GM04504 (cell line): ENCODE measurements at places on chromosomes 2 and 18.

- DNase-seq = no peak
Observed at GRCh38 chr18:60471652-60472051, 99.1 kb upstream of the MC4R start.

GRCh38 chr2:152387041-152387440 is 52.1 kb downstream of the FMNL2 start:
- no peak for DNase-seq

DNA sequence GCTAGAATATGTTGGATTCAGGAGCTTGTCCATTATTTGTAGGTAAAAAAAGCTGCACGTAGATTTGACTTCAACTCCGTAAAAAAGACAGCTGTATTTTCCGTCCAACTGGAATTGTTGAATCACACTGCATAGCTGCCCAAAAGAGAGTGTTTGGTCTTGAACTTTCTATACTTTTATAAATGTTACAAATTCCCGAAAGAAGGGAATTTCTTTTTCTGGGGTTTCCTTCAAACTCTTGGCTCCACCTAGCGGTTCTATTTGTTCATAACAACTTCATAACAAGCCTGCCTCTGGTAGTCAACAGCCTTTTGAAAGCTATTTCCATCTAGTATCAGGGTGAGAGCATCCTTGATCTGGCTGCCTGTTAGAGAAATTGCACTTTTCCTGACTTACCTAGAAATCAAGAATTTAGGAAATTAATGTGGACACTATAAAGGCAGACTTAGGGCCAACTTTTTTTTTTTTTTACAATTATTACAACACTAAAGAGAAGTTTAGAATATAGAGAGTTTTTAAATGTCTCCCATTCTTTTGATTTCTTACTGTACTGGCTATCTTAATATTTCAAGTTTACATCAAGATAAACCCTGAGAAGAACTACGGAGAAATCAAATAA is 48.1 kb downstream of the TMEM185B start:
- peak; percentile 40 for DNase-seq

DNA sequence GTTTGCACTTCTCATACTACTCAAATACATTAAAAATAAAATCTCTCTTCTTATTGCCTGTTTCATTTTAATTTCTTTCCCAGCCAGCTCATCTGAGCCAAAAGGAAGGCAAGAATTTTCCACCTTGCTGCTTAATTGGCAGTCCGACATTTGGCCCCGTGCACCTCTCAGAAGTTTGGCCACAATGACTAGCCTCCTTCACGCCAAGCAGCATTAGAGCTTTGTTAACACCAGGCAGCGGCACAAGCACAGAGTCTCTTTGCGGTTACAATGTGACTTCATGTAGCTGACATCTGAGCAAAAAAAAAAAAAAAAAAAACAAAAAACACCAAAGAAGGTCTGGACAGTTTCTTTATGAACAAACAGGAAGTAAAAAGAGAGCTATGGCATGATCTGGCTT is 248.9 kb downstream of the OSR1 start:
- no peak for DNase-seq

DNA sequence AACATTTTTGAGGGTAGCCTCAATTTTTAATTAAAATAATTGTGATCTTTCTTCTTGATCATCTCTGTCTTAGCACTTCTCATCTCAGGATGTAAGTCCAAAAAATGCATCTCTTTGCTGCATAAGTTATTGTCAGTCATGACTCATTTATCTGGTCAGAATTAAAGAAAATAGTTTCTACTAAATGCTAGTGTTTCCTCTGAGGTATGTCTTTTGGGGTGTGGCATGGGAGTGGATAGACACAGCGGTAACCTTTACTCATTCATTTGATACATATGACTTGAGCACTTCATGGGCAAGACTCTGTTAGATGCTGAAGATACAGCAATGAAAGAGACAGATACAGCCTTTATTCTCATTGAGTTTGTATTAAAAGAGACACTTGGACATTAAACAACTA is 284.7 kb downstream of the IRS1 start:
- no peak for DNase-seq

- no peak for DNase-seq
Observed at GRCh38 chr2:117961201-117961600, 52.7 kb downstream of the CCDC93 start.

DNA sequence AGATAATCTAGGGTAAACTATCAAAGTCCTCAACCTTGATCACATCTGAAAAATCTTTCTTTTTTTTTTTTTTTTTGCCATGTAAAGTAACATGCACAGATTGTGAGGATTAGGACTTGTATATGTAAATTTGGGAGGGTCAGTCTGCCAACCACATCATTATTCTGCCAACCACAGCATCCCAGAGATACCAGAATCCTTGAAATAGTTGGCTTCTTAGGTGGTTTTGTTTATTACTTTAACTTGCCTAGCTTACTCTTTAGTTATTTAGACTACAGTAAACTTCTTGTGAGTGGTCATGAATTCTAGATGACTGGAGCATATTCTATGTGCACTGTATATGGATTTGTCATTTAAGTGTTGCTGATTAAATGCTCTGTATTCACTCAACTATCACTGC is 242.1 kb upstream of the RBMS1 start:
- DNase-seq = no peak

- no peak for DNase-seq
Observed at GRCh38 chr2:62665446-62665845, 40.1 kb upstream of the EHBP1 start.

DNA sequence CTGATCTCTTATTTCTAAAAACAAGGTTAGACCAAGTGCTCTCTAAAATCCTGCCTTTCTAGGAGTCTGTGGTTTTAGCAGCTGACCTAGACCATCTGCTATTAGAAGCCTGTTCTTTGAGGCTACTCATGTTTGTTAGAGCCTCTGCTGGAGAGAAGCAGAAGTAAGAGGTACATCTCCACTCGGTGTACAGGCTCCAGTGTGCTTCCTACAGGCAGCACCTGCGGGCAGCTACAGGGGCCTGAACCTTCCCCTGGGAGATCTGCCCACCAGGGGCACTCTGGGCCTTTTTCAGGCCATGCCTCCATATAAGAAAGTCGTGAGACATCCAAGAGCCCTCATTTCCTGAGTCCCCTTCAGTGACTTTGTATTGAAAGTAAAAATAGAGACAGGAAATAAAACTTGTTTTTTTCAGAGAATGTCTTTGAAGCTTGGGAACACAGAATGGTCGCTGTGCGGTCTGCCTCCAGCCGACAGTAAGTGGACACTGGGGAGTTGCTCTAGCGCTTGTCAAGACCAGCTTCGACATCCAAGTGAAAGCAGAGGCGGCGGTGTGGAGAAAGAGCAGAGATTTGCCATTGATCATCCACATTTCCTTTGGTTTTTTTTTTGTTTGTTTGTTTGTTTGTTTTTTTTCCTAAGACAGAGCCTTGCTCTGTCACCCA is 31.7 kb downstream of the ONECUT2 start:
- DNase-seq = no peak

DNA sequence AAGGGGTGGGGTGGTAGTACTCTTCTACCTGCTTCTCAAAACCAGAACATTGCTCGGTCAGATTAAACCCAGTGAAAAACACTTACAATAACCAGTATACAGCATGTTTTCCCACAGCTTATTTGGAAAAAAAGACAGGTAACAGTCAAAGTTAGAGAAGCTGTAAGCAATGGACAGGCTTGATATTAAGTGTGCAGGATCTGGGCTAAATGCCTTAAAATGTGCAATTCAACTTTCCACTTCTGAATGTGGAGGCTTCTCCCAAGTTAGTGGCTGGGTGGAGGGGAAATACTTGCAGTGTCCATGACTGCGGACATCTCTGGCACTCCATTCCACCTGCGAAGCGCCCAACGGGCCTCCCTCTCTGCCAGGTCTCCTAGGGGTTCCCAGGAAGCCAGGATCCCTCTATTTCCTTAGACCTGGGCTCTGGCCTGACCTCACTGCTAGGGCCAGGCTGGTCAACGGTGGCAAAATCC is 5.3 kb downstream of the ZEB2 start:
- no peak for DNase-seq

GRCh38 chr18:31954349-31954748 is 11.4 kb upstream of the TRAPPC8 start:
- peak; percentile 3 for DNase-seq

DNA sequence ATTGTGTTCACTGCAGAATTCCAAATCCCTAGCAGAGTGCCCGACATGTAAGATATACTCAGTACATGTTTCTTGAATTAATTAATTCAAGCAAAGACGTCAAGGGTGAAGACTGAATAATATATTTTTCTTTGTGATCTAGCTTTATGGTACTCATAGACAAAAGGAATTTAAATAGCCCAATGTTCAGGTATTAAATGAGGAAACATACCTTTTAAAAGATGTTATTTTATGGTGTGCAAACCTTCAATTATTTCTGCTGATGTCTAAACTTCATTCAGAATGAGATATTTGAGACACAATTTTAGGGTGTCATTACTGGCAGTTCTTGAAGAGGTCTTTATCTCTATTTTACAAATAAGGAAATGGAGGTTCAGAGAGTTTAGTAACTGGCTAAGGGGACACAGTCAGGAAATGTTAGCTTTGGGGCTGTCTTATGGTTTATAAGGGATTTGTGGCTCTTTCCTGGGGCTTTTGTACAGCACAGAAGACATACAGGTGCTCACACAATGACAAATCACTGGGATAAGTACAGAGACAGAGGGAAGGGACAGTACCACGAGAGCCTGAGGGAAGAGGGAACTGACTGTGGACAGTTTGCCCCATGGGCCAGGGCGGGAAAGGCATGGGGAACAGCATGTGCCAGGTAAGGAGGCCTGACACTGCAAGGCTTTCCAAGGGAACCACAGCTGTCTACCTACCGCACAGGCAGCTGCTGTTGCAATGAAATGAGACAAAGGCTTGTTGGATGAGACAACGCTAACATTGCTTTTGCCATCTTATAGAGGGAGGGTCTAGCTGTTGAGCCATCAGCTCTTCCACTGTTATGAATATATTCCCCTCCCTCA is 155.3 kb downstream of the DDX1 start:
- DNase-seq = no peak

DNA sequence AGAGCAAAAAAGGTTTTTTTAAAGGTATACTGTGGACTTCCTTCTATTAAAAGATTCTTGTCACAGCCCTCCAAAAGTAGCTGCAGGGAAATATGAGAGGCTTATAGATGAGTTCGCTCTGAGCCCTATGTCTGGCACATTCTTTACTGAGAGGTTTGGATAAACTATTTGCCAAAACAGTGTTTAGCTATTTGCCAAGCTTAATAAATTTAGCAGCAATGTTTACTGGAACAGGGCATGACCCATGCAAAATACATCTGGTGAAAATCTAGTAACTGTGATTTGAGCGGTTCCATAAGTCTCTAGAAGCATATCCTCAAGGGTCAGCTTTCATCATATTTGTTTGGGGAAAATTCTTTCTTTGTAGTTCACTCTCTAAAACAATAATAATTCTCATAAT is 1696.7 kb upstream of the PIK3C3 start:
- no peak for DNase-seq

GRCh38 chr2:236628256-236628901 is 58.8 kb downstream of the ACKR3 start:
- no peak for DNase-seq

GRCh38 chr18:35387152-35387571 is 10.0 kb upstream of the ZNF396 start:
- no peak for DNase-seq

- DNase-seq = no peak
Observed at GRCh38 chr2:176079285-176079830, 4.4 kb downstream of the EVX2 start.
